ENCODE measurements at places on chromosomes 6 and 20.

DNA sequence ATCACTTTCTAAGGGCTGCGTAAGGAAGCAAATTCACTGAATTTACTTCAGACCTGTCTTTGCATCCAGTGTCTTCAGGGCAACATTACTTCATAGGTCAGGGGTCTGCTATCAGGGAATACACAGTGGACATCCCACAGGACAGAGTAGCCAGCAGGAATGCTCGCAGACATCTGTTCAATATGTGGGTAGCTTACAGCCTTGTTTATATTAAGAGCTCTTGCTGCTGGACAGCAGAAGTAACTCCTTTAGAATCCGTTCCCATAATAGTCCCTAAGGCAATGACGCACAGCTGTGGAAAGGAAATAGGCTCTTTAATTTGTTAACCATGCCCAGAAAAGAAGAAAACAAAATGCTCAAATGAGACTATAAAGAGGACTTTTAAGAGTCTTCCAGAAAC is 198.7 kb downstream of the MOXD1 start:
- no peak for DNase-seq

DNA sequence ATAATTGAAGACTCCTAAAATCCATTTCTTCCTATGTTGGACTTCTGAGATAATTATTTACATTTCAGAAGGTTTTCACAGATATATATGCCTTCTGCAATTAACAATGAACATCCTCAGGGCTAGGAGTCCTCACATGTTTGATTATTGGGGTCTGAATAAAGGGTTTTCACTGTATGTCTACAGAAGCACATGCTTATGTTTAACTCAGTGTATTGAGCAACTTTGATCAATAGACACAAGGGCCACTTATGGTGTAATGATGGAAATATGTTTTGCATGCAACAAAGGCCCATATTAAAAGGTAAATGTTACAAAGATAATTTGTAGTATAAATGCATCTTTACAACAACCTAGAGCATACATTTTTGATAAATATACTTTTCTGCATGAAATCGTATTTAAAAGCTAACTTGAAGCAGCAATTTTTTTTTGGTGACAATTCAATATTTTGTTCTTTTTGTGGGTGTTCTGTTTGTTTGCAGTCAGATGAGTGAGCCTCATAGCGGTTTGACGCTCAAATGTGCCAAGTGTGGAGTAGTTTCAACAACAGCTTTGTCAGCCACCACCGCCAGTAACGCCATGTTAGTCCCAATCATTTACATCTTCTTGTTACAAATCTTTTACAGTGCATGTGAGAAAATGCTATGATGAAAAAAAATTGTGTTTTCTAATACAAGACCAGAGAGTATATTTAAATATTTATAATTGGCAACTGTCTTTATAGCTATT is 458.2 kb downstream of the LMBRD1 start:
- no peak for DNase-seq

GRCh38 chr6:121726596-121726995 is 291.1 kb downstream of the GJA1 start:
- DNase-seq = no peak

GRCh38 chr6:169833258-169833794 is 81.9 kb downstream of the ERMARD start:
- DNase-seq = no peak

DNA sequence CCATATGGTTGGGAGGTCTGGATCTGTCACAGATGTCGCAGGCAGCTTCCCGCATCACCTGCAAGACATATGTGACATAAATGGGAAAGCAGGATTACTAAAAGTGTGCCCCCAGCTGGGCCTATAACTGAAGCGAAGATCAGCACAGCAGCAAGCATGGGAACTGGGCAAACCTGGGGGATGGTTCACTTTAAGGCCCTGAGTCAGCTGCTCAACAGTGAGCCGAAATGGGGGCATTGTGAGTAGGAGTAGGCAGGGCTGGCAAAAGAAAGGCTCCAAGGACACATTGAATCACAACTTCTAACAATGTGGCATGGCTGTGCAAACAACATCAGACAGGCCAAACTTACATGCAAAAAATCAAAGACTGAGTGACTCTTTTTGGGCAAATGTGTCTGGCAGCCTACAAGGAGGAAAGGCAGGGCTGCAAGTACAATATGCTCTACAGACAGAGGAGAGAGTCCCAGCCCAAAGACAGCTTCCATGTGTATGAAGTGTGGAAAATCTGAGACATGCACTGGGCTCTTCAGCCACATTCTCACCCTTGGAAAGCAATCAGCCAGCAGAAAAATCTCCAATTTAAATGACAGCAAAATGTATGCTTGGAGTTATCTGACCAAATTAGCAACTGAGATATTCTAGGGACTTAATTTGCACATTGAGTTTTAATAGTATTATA is 531.0 kb upstream of the MMS22L start:
- no peak for DNase-seq

DNA sequence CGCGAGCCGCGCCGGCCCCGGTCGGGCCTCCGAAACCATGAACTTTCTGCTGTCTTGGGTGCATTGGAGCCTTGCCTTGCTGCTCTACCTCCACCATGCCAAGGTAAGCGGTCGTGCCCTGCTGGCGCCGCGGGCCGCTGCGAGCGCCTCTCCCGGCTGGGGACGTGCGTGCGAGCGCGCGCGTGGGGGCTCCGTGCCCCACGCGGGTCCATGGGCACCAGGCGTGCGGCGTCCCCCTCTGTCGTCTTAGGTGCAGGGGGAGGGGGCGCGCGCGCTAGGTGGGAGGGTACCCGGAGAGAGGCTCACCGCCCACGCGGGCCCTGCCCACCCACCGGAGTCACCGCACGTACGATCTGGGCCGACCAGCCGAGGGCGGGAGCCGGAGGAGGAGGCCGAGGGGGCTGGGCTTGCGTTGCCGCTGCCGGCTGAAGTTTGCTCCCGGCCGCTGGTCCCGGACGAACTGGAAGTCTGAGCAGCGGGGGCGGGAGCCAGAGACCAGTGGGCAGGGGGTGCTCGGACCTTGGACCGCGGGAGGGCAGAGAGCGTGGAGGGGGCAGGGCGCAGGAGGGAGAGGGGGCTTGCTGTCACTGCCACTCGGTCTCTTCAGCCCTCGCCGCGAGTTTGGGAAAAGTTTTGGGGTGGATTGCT is 1.3 kb downstream of the VEGFA start:
- DNase-seq = no peak

GRCh38 chr6:127186889-127187288 is 68.4 kb downstream of the RSPO3 start:
- peak; percentile 60 for DNase-seq

DNA sequence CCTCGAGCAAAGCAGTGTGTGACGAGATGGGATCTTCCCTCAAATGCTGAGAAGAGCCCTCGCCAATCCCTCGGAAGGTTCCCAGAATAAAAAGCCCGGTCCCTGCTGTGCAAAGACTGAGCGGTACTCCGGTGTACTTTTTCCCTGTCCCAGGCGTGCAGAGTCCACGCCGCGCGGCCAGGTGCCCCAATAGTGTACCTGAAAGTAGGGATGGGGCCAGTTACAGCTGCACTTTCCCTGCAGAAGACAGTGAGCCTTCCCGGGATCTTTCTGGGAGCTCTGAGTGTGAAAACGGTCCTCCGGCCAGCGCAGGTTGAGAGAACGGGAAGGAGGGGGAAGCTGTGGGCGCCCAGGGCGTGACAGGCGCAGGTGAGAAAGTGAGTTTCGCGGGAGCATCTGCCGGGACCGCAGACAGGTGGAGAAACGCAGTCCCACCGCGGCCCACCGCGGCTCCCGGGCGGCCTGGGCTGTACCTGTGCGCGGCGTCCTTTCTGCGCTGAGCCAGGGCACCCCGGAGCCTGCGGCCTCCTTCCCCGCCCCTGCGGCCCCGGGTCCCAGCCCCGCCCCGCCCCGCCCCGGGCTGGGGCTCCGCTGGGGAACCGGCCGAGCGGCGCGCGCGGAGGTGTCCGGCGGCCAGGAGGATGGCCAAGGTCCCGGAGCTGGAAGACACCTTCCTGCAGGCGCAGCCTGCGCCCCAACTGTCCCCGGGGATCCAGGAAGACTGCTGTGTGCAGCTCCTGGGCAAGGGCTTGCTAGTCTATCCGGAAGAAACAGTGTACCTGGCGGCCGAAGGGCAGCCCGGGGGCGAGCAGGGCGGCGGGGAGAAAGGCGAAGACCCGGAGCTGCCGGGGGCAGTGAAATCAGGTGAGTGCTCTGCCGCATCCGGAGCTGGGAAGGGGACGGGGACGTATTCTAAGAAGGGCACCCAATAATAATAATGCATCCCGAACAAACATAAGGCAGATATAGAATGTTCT is at the start of gene RFX6:
Gene RFX6, plus strand, starts transcription at position 608 of the 977 bp plus-strand sequence. Its CDS starts 34 bp downstream, at position 642.
- no peak for DNase-seq

- DNase-seq = no peak
Observed at GRCh38 chr6:22079783-22080182, 217.1 kb downstream of the PRL start.

- no peak for DNase-seq
Observed at GRCh38 chr6:44182911-44183390, 24.3 kb downstream of the CAPN11 start.

DNA sequence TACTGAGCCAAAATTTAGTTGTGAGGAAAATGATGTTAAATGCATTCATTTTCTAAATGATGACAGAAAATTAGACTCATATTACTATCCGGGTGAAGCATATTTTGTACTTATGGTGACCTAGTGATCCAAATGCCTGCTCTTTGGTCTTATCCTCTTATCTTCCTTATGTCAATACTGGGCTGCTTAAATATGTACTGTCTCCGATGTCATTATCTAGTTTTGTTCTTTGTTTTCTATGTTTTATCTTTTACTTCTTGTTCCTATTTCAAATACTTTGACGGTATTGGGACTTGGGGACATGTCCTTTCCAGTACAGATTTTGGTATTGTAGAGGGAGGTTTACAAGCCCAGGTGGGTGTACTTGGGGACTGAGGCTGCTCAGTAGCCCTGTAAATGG is 124.6 kb upstream of the ESR1 start:
- DNase-seq = no peak

DNA sequence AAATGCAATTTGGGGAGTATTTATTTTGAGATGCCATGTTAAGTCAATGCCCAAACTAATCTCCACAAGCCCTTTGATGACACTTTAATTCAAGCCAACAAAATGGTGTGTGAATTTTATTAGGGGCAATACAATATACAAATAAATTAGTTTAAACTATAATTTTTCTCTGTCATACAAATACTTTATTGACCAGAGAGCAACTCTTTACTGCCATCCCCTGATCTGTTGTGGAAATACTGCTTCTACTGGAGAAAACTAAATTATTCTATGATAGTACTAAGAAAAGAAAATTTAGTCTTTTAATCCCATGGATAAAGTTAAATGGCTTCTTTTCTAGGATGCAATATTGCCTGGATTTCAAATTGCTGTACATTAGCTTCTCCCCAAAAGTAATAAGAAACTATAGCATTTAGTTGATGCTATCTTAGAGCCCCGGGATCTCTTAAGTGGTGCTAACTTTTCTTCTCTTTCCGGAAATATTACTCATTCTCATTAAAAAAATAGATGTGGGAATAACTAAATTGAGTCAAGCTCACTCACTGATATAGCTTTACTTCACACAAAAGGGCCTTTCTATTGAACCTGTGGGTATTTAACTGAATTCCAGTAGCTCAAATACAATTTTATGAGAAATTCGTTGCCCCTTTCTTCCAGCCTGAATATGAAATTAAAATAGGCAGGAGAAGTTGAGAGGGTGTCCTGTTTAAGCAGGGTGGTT is 49.2 kb downstream of the SMPDL3A start:
- DNase-seq = no peak

DNA sequence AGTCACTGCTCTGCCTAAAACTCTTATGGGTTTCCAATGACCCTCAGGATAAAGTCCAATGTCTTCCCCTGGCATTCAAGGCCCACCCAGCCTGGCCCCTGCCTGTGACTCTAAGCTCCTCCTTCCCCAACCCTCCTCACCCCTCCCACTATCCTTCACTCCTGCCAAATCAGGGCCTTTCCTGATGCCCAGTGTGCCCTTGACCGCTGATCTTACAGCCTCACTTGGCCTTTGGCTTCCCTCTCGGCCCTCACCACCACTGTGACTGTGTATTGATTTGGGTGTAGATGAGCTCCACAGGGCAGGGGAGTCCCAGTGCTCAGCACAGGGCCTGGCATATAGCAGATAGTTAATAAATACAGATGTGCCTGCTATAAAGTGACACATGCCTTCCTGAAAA is 115.7 kb downstream of the TOX2 start:
- DNase-seq = no peak

DNA sequence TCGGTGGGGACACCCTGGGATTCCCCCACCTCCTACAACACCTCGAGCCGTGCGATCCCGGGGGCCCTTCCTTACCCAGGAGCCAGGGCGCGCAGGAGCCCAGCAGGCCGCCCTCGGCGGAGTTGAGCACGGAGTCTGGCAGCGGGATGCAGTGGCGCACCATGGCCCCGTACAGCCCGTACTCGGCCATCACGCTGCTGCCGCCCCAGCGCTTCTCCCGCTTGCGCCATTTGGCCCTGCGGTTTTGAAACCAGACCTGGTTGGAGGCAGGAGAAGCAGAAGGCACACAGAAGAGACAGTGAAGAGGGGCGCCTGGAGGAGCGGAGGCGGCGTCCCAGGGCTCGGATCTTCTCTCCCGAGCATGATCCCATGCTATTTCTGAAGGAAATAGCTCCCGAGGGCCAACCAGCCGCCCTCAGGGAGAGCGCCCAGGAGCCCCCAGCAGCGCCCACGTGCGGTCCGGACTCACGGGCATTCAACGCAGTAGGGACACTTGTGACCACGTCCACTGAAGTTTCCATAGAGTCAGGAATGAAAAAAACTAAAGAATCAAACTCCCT is 4.3 kb downstream of the VSX1 start:
- peak; percentile 29 for DNase-seq

- DNase-seq = no peak
Observed at GRCh38 chr6:167825332-167826229, 1.1 kb upstream of the AFDN start.

DNA sequence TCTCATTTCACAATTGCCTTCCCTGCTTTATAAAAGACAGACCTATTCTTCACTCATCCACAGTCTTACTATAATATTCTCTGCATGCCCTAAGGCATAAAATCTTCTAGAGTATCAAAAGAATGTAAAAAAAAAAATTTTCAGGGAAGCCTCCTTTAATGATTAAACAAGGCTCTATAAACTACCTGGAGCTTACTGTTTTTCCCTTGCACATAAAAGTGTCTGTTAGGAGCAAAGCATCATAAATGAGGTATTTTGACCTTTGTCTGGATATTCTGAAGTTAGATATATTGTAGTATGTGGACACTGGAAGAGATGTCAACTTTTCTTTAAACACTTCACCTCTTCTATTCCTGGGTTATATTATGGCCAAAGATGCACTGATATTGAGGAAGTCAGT is 97.5 kb downstream of the ARHGAP18 start:
- no peak for DNase-seq

GRCh38 chr20:44886828-44887227 is 1.3 kb downstream of the YWHAB start:
- no peak for DNase-seq

Data from CD14-positive monocyte (primary cell).